ENCODE measurements at places on chromosomes 5 and 9.
A peak's percentile ranks its signal among the peaks of the same experiment; 100 is the strongest.

- DNase-seq = peak; percentile 81
These were observed 34.2 kb downstream of the STC2 start for GRCh38 chr5:173293817-173294672.

DNA sequence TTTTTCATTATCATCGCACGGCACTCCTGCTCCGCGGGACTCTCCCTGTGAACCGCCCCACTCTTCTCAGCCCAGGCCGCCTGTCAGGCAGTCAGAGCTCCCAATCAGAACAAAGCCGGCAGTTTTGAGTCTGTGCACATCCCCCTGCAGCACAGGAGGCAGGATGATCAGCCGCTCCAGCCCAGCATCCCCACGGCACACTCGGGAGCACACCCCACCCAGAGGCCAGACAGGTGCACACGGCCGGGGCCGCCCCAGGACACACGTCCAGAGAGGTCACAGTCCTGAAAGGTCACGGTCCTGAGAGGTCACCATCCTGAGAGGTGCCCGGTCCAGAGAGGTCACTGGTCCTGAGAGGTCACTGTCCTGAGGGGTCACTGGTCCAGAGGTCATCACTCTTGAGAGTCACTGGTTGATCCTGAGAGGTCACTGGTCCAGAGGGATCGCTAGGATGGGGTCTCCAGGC lies 8.4 kb downstream of the TPPP start:
- DNase-seq = no peak

DNA sequence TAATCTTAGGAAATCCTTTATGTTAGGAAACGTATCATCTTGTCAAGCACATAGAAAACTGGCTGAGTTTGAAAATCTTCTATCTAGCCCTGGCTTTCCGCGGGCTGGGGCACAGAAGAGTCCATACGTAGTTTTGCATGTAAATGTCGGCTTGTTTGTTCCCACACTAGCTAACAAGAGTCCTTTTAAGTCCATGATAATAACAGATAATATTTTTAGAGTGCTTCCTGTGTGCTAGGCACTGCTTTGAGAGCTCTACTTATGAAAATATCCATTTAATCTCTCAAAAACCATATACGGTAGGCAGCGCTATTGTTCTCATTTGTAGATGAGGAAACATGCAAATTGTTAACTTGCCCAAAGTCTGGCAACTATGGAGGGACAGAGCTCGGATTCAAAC lies 40.5 kb downstream of the FYB1 start:
- DNase-seq = no peak

- DNase-seq = no peak
These were observed 2.2 kb downstream of the BARX1 start for GRCh38 chr9:93952784-93953495.

GRCh38 chr5:14321936-14322335 lies 178.8 kb downstream of the TRIO start:
- no peak for DNase-seq

- no peak for DNase-seq
These were observed 340.2 kb downstream of the ADAMTS6 start for GRCh38 chr5:65141493-65141892.

DNA sequence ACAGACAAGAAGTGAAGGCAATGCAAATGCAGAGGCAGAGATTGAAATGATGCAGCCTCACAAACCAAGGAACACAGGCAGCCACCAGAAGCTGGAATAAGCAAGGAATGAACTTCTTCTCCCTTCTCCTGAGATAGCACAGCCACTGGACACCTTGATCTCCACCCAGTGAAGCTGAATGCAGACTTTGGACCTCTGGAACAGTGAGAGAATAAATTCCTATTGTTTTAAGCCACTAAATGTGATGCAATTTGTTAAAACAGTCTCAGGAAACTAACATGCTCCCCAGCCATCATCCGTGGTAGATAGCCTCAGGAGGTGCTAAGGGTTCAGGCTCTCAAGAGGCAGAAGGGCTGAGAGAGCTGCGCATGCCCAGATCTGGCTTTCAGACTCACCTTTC lies 512.2 kb upstream of the ZNF608 start:
- DNase-seq = no peak

DNA sequence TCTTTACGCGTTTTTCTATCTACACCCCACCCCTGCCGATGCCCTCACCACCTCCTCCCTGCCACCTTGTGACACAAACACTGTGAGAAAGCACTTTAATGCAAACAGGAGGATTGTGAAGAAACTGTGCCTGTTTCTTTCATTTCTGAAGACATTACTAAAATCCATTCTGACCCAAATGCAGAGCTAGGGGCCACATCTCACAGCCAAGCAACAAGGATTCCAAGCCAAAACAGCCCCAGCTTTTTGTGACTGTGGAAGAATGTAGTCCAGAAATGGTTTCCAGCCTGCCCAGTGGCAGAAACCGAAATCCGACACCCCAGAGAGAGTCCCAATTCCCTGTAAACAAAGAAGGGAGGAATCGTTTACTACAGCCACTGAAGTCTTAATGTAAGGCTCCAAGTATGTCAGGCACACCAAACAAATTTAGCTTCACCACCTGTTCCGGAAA lies 190.9 kb downstream of the TTC39B start:
- DNase-seq = no peak

- no peak for DNase-seq
These were observed 1279.9 kb upstream of the DMAC1 start for GRCh38 chr9:9079473-9079872.

GRCh38 chr5:80181618-80182211 lies 74.1 kb downstream of the SERINC5 start:
- DNase-seq = no peak

GRCh38 chr9:27712806-27713205 lies 139.5 kb upstream of the C9orf72 start:
- DNase-seq = no peak

GRCh38 chr5:159286420-159287035 lies 23.4 kb downstream of the UBLCP1 start:
- DNase-seq = no peak

DNA sequence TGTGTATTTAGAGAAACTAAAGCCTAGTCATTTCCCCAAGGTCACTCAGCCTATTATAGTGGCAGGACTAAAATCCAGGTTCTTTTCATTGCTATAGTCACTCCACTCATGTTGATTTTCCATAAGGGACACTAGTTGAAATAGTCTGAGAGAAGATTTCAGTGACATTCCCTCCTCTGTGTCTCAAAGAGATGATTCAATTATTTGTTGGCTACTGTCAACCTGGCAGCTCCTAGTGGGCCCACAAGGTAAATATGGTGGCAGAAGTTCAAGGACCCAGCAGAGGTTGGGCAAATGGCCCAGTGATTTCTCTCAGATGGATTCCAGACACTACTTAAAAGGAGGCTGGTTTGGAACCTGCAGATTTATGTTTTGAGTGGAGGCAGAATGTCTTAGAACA lies 48.1 kb downstream of the G3BP1 start:
- no peak for DNase-seq

DNA sequence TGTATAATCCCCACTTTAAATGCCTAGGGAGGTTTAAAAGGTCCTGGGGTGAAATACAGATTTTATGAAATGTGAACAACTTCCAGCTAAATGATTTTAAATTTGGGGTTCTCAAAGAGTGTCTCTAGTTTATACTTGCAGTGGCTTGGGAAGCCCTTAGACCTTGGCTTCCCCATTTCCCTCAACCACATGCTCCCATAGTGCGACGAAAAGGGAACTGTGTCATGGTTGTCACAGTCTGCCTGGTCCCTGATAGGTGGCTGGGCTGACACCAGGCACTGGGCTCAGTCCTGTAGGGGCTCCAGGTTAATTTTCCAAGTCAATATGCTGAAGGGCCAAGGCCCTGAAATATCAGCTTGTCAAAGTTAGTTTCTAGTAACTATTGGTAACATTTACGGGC lies 10.4 kb upstream of the CXCL14 start:
- DNase-seq = no peak

DNA sequence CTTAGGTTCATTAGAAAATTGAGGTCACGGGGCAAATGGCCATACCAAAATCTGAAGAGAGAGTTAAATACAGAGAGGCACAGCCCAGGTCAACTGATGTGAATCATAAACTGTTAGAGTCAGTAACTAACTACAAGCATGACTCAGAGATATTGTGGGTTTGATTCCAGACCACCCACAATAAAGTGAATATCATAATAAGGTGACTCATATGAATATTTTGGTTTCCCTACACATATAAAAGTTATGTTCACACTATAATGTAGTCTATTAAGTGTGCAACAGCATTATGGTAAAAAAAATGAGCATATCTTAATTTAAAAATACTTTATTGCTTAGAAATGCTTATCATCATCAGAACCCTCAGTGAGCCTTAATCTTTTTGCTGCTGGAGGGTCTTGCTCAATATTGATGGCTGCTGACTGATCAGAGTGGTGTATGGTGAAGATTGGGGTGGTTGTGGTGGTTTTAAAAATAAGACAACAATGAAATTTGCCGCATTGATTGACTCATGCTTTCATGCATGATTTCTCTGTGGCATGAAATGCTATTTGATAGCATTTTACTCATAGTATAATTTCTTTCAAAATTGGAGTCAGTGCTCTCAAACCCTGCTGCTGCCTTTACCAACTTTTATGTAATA lies 53.1 kb upstream of the EDIL3 start:
- no peak for DNase-seq

DNA sequence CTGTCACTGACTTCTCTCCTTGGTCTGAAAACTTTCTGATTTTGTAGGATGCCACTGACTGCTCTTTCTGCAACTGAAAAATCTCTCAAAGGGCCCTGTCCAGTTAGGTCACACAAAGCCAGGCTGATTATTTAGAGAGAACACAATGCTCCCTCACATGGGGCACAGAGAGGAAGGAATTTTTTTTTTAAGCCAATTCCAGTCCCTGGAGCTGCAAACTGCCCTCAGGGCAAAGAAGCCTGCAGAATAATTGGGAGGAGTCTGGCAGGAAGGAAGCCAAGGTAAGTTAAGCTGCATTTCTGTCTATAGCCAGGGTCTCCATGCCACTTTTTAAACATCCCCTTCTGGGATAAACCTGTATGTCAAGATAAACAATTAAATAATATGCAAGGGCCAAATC lies 305.5 kb downstream of the ZSWIM6 start:
- DNase-seq = no peak

GRCh38 chr5:8826508-8826907 lies 719.4 kb downstream of the SEMA5A start:
- DNase-seq = no peak

GRCh38 chr9:78928625-78929405 lies 631.9 kb downstream of the PSAT1 start:
- no peak for DNase-seq

DNA sequence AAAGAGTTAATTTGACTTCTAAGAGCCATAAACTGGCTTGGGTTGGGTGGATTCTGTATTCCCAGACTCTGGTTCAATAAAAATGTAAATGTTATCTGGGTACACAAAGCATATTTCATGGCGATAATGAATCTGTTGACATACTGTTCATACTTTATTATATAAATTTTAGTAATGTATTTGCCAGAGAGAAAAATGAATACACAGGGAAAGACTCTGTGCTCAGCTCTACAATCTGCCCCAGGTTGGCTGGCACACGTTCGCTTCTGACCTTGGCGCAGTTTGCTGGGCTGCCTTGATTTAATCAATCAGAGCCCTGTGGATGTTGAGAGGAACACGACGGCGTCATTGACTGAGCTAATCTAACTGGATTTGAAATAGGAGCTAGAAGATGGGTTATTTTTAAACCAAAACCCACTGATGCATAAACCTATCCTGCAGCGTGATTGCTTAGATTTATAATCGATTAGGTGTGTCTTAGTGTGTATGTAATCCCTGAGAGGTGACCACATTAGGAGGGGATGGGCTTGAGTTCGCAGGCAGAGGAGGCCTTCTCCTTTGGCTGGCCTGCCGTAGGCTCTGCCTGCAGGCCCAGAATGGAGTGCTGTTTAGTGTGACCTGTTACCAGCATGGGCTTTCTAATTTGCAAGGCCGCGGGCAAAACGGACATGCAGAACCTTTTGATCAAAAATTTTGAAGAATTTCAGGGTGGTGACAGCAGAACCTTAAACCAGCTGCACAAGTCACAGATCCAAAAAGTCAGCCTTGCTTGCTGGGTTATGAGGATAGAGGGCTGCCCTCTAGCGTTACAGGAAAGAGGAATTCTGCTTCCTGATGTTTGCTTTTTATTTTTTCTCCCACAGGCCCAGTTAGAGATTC lies 3.9 kb upstream of the ADCY2 start:
- no peak for DNase-seq

GRCh38 chr5:160312960-160313727 lies 780 bp upstream of the CCNJL start:
- no peak for DNase-seq

DNA sequence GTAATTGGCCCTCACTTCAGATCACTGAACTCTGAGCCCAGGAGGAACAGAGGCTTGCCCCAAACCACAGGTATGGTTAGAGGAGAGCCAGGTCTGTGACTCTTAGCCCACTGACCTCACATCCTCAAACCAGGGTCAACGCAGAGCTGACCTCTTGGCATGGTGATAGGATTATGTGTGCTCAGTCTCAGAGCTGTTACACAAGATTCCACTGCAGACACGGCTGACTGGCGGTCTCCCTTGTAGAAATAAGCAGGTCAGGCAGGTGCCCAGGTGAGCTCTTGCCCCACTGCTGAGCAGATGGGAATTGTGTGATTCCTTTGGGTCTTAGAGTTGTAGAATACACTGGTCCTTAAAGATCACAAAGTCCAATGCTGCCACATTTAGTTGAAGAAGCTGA lies 66.0 kb upstream of the PITX1 start:
- DNase-seq = no peak

DNA sequence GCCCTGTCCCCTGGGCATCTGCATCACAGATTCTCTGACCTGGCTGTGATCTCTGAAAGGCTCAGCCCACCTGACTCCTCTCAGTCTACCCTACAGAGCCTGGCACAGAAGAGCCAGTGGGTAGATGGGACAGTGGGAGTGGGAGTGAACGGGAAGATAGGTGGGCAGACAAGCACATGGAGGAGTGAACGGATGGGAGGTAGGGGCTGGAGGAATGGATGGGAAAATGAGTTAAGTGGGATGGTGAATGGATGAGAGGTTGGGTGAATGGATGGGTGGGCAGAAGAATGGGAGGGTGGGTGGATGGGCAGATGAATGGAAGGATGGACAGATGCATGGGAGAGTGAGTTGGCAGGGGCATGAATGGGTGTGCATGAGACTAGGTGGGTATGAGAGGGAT lies 18.8 kb downstream of the STK10 start:
- DNase-seq = no peak

DNA sequence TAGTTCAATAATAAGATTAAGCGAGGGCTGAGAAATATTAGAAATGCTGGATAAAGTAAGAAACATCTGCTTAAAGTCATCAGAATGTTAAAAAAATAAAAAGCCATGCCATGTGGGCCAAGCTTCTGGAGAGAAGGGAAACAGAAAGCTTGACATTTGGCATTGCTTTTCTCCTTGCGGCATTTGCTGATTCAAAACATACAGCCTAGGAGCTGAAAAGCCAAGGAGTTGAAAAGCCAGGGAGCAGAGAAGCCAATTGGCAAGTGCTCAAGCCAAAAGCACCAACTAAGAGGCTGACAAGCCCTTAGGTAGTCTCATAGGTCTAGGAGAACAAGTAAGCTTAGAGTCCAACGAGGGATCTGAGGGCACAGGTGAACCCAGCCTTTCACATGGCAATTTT lies 754.3 kb downstream of the TLE4 start:
- DNase-seq = no peak

DNA sequence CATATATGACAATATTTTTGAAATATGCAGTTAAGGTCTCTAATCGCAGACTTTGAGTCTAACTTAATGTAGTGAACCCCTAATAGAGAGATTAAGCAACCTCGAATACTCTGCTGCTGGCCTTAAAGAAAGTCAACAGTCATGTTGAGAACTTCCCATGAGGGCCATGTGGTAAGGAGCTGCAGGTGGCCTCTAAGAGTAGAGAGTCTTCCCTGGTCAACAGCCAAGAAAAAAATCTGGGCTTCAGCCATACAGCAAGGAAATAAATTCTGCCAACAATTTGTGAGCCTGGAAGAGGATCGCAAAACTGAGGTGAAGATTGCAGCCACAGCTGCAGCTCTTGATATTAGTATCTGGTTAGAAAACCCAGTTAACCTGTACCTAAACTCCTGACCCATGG lies 935.2 kb upstream of the TYRP1 start:
- no peak for DNase-seq

Measured in GM10248 (cell line).